SJSA1 (cell line): ENCODE measurements at places on chromosomes 2 and 18.

DNA sequence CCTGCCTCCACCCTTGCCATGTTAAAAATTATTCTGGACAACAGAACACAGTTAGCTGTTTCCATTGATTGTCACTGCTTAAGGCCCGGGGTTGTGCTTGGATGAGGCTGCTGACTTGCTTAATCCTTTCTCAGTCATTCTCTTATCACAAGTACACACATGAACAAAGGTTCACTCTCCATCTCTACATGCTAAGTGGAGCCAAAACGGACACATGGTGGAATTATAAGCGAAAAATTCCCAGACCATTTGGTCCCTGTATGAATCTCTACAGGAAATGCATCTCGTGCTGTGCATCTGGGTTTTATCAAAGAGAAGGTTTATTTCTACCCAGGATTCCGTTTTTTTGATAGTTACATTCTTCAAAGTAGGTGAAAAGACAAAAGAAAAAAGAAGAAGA is 177.5 kb upstream of the ETAA1 start:
- no peak for DNase-seq

DNA sequence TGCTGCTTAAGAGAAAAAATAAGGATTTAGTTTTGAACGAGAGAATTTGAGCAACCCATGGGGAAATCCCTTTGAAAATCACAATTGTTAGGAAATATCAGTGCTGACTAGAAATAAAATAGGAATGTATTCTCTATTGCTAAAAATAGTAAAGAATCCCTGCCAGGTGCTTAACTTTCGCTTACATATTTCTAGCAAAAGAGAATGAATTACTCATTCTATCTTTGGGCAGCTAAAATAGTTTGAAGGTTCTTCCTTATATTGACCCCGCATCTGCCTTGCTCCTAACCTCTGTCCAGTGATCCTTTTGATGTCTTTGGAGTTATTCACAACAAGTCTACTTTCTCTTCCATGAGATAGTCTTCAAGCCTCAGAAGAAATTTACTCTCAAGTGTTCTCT is 103.8 kb downstream of the PLCL1 start:
- DNase-seq = no peak

- no peak for DNase-seq
These were observed 32.9 kb upstream of the POMC start for GRCh38 chr2:25201265-25201664.

DNA sequence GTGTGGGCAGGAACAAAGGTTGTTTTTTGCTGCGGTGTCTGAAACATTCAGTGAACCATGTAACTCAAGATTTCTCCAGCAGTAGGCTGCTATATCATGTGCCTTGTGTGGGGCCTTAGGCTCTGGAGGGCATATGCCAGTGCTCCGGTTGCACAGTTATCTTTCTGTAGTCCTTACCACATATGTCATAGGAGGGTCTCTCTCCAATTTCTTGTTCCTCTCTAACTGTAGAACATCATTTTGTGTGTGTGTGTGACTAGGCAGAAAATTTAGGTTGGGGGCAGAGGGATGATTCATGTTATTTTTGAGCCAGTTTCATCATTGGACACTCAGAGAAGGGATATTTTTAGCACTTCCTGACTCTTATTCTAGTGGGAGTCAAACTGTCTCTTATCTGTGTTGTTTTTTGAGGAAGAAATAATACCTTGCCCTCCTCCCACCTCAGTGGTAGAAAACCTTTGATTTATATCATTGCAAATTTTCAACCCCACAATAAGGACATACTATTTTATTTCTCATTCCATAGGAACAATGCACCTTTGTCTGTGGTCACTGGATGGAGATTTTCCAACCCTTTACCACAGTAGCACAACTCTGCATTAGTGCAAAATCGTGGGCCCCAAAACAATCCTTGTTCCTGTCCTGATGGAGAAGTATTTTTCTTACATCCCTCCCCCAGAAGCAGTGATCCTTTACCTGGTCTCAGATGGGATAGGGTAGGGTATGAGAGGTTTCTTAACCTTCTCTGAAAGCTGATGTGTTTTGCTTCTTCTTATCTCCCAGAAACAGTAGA is 113.9 kb downstream of the CCDC74A start:
- DNase-seq = no peak

DNA sequence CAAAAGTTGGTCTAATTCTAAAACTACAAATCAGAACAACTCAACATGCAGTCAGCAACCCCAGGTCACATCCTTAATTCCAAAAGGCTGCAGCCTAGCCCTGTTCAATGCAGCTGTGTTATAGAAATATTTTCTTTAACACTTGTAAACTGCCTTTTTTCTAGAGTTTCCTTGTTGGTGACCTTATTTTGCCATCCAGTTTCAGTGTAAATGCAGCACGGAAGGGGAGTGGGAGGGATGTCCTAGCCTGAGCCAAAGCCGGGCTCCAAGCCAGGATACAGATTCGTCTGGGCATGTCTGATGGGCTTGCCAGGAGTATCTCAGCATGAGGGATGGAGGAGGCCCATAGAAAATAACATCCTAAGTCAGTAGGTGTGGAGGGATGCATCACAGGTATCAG is 17.7 kb upstream of the SP3 start:
- DNase-seq = peak; percentile 11

DNA sequence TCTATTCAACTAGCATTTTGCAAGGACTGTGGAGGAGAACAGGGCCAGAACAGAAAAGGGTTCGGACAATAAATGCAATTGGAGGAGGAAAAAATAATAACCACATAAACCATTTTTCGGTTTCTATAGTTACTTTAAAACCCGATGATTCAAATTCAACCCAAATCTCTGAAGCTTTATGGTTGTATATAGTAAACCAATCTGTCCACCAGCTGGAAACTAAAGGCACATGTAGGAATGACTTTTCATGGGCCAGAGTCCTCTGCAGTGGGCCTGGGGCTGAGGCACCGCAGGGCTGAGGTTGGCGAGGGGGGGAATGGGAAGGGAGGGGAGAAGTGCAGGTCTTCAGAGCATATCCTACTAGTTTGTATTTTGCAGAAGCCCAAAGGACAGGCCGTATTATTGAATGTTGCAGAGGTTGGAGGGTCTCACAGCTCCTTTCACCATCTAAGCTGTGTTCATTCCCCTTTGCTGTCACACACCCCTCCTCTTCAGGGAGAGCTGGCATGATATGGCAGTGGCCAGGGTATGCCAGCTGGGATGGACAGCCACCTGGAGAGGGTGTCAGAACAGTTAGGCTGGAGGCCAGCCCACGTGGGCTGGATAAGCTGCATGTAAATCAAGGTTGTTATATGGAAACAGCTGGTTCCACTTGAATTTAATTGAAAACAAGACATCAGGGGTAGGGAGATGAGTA is 267.1 kb downstream of the PRKCE start:
- no peak for DNase-seq

DNA sequence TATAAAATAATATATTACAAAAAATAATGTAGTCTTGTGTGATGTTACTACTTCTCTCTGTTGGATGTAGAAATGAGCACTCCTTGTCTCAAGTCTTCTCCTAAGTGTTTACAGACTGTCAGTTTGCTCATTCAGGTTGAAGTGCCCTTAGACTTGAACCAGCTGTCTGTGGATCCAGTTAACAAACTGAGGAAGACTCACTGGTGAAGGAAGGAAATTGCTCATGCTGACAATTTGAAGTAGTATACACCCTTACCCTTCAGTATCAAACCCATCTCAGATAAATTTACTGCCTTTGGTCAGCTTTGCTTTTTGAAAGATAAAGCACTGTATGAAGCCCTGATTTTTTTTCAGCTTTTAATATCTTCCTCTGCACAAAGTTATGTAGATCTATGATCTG is 854.2 kb upstream of the ZEB2 start:
- DNase-seq = no peak

DNA sequence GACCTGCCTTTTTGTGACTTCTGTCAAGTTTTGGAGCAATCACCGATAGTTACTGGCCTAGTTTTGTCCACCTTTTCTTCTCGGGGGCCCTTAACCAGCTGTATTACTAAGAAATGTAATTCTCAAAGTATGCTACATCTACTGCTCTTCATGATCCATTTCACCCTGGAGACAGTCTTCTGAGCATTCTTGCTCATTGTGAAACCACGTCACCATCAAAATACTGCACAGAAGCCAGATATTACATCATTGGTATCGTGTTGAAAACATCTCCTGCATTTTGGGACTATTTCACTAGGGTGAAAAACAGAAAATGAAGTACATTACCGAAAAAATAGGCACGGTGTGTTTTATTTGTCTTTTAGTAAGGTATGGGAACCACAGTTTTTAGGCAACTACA is 11.7 kb downstream of the LYPD6B start:
- no peak for DNase-seq

GRCh38 chr2:55001716-55002115 is 48.5 kb downstream of the RTN4 start:
- DNase-seq = no peak

DNA sequence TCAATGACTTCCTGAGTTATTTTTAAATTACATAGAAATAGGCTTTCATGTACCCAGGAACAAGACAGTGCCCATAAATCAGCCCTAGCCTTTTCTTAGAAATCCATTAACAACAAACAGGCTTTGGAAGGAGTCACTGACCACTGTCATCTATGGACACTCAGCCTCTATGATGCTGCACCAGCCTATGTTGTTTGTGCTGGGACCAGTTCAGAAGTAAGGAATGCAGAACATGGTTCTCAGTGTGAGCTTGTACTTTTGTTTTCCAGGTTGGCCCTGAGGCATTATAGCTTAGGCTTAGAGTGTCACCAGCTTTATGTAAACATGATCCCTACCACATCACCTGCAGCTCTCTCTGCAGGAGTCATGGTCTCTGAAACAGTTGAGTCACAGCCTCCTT is 335.7 kb upstream of the CDH7 start:
- no peak for DNase-seq

DNA sequence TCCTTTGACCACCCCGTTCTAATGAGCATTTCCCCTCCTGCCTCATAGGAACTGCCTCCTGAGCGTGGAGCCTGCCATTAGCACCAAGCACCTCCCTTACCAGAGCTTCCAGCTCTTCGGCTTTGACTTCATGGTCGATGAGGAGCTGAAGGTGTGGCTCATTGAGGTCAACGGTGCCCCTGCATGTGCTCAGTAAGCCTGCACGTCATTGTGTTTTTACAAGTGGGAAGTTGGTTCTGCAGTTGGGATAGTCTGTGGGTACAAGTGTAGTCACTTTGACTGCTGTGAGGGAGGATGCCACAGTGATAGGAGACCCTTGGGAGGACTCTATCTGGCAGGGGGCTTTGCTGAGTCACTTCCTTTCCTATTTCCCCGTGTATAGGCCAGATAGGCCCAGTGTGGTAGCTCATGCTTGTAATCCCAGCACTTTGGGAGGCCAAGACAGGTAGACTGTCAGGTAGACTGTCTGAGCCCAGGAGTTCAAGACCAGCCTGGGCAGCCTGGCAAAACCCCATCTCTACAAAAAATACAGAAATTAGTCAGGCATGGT is 22.0 kb upstream of the POLR1B start:
- no peak for DNase-seq

DNA sequence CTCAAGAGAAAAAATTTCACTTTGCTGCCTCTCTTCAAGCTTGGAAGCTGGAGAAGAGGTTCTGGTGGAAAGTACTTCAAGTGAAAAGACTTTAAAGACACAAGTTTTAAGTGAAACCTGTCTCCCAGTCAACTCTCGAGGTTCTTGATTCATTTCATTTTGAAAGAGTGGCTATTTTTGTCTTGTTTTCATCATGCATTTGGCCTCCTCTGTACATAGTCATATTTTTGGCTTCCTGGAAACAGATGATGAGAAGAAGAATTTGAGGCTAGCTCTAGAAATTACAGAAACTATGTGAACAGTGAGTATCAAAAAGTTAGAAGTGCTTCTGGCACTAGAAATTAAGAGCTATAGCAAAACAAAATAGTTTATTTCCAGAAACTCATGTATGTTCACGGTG is 124.8 kb downstream of the DTNA start:
- DNase-seq = no peak

DNA sequence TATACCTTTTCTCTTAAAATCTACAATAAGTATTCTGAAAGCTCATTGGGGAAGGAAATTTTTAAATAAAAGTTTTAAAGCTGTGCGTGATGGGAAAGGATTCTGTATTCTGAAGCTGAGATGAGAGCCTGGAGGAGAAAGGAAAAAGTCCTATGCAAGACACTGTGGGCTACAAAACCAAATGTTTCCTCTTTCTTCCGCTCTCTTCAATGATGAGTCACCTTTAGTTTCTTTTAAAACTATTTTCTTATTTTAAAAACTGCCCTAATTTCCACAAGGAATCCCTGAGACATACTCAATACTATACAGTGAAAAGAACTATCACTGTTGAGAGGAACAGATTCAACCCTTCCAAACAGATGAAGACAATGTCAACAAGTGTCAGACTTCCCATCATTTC is 87.4 kb downstream of the INO80D start:
- DNase-seq = no peak

DNA sequence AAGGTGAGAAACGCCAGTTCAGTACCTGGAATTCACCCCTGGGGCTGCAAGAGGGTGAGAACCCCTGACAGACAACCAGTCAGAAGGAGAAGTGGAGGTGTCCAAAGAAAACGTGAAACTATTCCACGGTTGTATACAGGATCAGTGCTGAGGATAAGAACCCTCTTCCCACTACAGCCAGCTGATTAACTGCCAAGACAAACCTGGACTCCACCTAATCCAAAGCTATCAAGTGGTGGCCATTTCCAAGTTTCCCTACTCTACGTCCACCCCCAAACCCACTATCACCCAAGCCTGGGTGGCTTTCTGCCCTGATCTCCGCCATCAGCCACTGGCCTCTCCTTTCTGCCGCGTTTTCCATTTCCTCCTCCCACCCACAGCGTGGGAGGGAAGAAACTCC is 312.3 kb upstream of the ID2 start:
- DNase-seq = no peak

GRCh38 chr2:18498531-18498930 is 61.9 kb downstream of the RDH14 start:
- DNase-seq = no peak

- DNase-seq = no peak
These were observed 84.1 kb downstream of the TRABD2A start for GRCh38 chr2:84796798-84797197.

DNA sequence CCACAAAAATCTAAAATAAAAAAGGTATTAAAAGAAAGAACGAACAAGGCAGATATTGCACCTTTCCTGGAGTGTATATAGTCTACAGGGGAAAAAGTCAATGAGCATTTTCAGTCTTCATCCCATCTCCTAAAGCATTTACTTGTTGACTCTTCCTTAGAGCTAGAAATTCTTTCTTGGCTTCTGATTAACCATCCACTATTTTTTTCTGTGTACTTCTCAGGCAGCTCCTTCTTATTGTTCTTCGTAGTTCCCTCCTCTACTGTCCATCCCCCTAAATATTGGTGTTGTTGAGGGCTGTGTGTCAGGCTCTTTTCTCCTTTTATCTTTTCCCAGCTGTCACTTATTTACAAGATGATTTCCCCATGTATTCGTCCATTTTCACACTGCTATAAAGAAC is 3.5 kb upstream of the LAPTM4A start:
- DNase-seq = no peak

DNA sequence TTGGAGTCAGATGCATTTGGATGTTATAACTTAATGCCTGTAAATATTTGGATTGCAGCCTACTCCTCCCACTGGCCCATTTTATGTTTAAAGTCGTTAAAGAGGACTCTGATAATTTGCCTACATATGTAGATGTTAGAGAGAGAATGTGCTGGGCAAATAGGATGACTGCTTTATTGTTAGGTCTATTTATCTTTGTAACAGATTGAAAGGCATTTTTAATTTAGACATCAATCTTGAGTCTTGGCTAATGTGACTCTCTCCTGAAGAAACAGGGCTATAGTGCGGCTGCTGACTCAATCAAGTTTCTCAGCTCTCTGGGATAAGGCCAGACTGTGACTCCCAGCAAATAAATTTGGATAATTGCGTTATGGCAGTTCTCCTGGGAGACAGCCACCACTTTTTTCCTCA is 1101.4 kb downstream of the CBLN2 start:
- DNase-seq = no peak
